Jurkat, Clone E6-1 (cell line): ENCODE measurements at places on chromosomes 7 and 10.

- DNase-seq, result peak; percentile 96
These were observed 96.9 kb upstream of the FAM180A start for GRCh38 chr7:135845415-135846075.

- DNase-seq, result no peak
These were observed 22.0 kb downstream of the CSGALNACT2 start for GRCh38 chr10:43160046-43160920.

DNA sequence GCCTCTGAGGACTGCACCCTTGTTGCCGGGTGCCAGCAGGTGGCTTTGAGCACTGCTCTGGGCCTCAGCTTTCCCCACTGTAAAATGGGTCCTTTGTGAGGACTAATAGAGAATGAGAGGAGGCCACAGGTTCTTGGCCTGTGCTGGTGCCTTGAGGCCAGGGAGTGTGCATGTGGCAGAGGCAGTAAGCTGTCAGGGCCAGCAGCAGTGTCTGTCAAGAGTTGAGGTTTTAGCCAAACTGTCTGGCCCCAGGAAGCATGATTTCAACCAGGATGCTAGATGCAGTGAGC, 13.5 kb downstream of the NACAD start:
- no peak for DNase-seq

- no peak for DNase-seq
These were observed 571.1 kb downstream of the IPMK start for GRCh38 chr10:57696641-57697040.

- DNase-seq, result no peak
These were observed 35.3 kb downstream of the VSTM4 start for GRCh38 chr10:49080071-49080470.

DNA sequence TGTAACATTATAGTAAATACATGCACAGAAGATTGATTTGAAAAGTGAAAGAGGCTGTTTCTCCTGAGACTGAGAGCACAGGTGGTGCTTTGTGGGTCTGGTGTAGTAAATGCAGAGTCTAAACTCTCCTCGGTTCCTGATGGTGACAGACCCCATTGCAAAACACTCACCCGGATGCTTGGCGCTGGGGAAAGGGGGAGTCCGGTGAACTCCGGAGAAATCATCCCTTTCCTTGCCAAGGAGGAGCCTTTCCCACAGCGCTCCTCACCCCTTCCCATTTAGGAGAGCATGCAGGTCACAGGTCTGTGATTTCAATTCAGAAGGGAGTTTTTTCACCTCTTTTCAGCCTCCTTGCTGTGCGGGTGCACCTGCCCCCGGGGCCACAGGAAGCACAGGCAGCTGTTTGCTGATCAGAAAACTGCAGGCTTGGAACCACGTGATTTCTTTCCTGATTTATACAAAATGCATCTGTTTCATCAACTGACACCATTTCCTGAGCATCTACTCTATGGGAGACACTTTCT, 75.6 kb upstream of the LYZL2 start:
- peak; percentile 89 for DNase-seq

GRCh38 chr10:21083861-21084260, 186.8 kb upstream of the NEBL start:
- no peak for DNase-seq

- no peak for DNase-seq
These were observed 36.7 kb downstream of the GNG11 start for GRCh38 chr7:93958216-93958615.

- DNase-seq, result no peak
These were observed 8.1 kb downstream of the MYL10 start for GRCh38 chr7:101620991-101621390.
